ENCODE measurements at places on chromosomes 13 and 19.

DNA sequence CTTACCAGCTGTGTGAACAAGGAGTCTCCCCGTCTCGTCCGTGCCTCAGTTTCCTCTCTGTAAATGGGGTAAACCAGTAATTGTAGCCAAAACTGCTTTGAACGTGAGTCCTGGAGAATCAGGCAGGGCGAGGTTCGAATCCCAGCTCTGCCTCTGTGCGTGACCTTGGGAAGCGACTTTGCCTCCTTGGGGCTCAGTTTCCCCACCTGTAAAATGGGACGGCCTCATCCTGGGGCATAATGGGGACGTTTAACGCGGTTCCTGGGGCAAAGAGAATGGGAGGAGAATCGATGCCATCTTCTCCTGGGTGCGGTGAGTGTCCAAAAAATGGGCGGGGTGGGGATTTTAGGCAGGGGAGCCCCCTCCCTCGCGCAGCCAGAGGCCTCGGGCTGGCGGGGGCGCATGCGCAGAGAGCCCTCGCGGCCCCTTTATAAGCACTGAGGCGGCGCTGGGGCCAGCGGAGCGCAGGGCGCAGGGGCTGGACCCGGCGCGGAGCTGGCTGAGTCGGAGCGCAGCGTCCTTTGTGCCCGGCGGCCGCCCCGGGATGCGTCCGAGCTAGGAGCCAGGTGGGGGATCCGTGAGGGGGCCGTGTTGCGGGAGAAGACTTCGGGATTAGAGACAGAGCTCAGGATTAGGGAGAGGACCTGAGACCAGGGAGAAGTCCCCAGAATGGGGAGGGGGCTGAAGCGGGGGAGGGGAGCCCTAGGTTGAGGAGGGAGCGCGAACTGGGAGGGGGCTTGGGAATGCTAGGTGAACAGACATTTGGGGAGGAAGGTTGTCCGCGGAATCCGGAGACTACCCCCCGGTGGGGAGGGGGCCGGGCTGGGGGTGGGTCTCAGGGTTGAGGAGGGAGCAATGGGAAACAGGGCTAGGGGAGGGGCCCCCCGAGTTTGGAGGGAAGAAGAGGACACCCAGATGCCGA lies at the start of gene NCAN:
NCAN (plus strand) TSS at position 460 of the 922 bp plus-strand sequence. CDS start 4,996 bp downstream, outside the sequence.
- no peak for DNase-seq

GRCh38 chr13:113656831-113657671 lies 947 bp downstream of the ATP4B start:
- DNase-seq = no peak

GRCh38 chr13:77477299-77477848 lies 58.1 kb upstream of the SCEL start:
- DNase-seq = no peak

DNA sequence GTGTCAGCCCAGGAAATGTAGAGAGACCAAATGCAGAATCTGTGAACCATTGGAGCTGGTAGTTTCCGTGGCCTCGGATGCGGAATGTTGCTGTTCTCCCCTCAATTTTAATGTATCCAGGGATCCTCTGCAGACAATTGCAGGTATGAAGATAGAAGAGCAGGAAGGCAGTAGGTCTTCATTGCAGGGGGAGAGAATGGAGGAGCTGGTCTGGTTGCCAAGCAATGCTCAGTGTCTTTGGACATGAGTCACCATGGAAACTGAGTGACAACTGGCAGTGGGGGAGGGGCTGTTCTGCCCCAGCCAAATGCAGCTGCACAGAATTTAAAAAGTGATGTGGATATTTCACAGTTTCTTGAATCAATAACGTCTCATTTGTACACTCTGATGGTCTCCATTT lies 56.1 kb upstream of the ZNF835 start:
- DNase-seq = no peak

DNA sequence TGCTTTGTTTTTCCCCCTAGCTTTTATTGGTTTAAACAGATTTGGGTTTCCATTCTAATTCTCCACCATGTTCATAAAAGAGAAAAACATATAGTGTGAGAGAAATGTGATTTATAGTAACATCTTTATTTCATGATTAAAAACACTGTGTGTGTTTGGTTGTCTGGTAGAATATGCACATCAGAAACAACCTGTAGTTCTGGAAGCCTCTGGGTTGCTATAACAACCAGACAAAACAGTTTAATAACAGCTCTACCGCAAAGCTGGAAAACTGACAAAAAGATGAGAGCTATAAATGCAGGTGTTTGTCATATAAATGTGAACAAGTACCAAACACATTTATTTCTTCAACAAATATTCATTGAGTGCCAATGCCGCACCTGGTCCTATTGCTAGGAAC lies 9.8 kb downstream of the KBTBD6 start:
- no peak for DNase-seq

- peak; percentile 39 for DNase-seq
These were observed 6.6 kb downstream of the ZBTB7A start for GRCh38 chr19:4059891-4060620.

DNA sequence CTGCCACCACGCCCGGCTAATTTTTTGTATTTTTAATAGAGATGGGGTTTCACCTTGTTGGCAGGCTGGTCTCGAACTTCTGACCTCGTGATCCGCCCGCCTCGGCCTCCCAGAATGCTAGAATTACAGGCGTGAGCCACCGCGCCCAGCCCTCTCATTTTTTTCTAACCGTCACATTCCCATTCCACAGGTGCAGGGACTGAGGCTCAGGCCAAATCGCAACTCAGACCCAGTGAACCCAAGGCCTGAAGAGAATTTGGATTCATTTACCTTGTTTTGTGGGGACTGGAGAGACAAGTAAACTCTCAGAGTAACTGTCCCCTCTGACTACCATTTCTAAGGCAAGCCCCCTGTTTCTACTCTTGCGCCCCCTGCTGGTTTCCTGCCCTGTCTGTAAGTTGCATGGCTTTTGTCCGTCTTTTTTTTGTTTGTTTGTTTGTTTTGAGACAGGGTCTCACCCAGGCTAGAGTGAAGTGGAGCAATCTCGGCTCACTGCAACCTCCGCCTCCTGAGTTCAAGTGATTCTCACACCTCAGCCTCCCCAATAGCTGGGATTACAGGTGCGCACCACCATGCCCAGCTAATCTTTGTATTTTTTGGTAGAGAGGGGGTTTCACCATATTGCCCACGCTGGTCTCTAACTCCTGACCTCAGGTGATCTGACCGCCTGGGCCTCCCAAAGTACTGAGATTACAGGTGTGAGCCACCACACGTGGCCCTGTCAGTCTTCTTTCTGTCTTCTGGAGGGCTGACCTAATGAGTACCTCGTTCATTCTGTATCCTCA lies 2.3 kb upstream of the STRN4 start:
- peak; percentile 75 for DNase-seq

GRCh38 chr13:60759499-60759898 lies 362.5 kb downstream of the TDRD3 start:
- DNase-seq = no peak

GRCh38 chr13:102869948-102870676 lies 24.3 kb downstream of the ERCC5 start:
- no peak for DNase-seq

DNA sequence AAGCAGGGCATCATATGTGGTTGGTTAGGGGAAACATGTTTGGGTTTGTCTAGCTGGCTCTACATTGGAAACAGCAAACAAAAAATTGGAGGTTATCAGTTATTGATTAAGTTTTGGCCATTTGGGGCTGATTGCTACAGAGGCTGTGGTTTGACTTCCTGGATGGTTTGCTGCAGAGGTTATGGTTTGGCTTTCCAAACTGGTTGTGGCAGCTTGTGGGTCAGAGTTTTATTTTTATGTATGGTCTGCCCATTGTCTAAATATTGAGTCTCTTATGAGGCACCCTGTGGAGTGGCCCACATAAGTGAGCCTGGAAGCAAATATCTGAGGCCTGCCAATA lies 261.6 kb downstream of the GPC5 start:
- DNase-seq = no peak

DNA sequence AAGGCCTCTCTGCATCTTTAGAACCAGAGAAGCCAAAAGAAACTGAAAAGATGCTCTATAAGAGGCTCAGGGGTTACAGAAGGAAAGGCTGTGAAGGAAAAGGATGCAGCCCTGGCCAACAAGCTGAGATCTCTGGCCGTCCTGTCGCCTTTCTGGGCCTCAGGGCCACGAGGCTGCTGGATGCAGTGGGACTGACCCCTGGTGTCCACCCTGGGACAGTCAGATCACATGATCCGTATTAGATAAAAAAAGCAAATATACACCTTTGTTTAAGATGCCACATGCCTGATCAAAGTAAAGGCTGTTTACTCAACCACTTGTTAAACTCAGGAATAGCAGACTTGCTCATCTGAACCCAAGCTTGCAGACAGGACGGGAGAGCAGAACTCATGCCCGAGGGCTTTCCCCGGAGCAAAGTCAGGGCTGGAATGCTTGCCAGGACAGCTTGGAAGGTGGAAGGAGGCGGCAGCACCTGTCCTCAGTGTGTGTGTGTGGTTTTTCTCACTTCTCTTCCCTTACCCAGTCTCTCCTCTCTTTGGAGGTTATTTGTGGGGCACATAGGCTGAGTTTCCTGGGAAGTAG lies 206.5 kb upstream of the TSHZ3 start:
- DNase-seq = no peak

Measured in CD4-positive, alpha-beta T cell (primary cell).